Activated CD8-positive, alpha-beta memory T cell treated with anti-CD3 and anti-CD28 coated beads for 36 hours (primary cell): ENCODE measurements at places on chromosomes 6 and 20. TPM values are rescaled to one million over a fixed set of nuclear protein-coding genes. Genes with fewer than 3 reads are reported as not detected.

The PTGIS gene
- total RNA-seq = 8.2 TPM

The ZNF318 gene
- 10.6 TPM for total RNA-seq

The CTAGE9 gene
- not detected for total RNA-seq

The TPBG gene
- 0.08 TPM for total RNA-seq

The PACSIN1 gene
- total RNA-seq = 0.13 TPM

The RREB1 gene
- total RNA-seq = 16.8 TPM

The SH3BGRL2 gene
- total RNA-seq = 0.94 TPM

The SNAI1 gene
- 0.40 TPM for total RNA-seq

The ZSCAN23 gene
- total RNA-seq = 1.3 TPM

The PPP2R5D gene
- 52.1 TPM for total RNA-seq

The EYA4 gene
- total RNA-seq = not detected

The ROS1 gene
- not detected for total RNA-seq

The PDRG1 gene
- 20.4 TPM for total RNA-seq

The TMEM244 gene
- total RNA-seq = not detected

The UQCC2 gene
- 150 TPM for total RNA-seq

The C20orf204 gene
- 2.1 TPM for total RNA-seq

The SPTLC3 gene
- 0.08 TPM for total RNA-seq
